Activated T-cell treated with anti-CD3 and anti-CD28 coated beads for 24 hours (primary cell): ENCODE measurements at places on chromosomes 7 and 10.

- no peak for DNase-seq
Observed at GRCh38 chr10:69501657-69502056, 50.4 kb downstream of the TSPAN15 start.

GRCh38 chr10:10193848-10194247, 823.8 kb upstream of the CELF2 start:
- DNase-seq, result no peak

DNA sequence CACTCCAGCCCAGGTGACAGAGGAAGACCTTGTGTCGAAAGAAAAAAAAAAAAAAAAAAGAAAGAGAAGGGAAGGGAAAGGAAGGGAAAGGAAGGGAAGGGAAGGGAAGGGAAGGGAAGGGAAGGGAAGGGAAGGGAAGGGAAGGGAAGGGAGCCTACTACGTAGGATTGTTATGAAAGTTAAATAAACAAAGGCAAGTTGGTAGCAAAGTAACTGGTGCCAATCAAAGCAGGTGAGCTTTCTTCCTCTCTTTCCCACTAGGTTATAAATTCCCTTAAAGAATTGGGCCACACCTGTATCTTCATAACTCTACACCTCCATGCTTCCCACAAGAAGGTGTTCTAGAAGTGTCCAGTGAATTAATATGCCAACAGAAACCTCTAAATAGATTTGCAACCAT, 96.3 kb upstream of the AFAP1L2 start:
- DNase-seq, result no peak

DNA sequence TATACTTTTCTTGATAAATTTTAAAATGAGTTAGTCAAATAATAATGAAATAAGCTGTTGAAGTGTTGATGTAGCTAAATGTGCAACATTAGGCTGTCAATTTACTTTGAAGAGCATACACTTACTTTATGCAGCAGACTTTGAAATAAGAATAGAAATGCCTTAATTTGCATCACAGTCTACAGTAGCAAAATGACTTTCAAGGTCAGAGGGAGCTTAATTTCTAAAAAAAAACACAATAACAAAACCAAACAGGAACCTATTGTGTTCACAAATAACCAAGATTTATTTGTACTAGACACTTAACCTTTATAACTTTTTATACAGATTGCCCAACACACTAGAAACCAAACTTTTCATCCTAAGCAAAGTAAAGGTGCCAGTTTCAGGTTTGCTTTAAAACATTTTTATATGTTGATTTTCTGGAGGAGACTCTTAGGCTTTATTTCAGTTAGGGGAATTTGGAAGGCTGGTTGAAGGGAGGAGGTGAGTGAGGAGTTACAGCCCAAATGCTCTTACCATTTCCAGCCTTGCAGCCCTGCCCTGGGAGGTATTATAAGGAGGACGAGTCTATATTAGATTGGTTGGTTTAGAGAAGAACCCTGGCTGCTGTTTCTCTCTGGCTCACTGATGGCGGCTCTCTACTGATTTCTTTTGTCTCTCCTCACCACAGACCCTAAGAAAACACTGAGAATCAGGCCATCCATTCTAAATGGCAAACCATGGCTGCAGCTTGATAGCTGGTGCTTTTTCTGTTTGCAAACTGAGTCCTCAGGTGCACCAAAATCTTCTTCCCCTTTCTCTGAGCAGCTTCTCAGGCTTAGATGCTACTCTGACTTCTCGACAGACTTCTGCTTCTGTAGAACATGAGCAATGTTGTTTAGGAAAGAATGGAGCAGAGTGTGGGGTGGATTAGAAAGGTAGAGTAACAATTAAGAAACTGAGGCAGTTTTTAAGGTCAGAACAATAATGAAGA, 55.2 kb upstream of the RPA3 start:
- DNase-seq, result no peak

DNA sequence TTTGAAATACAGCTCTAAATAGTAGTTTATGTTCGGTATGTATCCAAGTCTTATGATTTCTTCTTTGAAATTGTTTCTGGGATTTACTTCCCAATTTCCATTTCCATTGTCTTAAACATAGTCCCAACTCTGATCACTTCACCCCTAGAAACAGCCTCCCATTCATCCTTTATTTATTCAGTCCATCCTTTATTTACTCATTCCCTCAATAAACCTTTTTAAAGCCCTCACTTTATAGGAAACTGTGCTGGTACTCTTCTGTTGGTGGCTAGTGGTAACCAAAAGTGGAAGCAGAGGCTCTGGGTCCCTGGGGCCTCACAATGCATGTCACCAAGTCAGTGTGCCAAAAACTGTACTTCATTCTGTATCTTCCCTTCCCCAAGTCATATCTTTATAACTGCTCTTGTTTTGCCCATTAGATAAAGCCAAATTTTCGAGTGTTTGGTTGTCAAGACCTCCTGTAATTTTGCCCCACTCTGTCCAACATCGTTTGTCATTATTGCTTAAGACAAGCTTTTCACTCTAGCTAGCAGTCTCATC, 3.9 kb upstream of the EPC1 start:
- DNase-seq, result no peak

DNA sequence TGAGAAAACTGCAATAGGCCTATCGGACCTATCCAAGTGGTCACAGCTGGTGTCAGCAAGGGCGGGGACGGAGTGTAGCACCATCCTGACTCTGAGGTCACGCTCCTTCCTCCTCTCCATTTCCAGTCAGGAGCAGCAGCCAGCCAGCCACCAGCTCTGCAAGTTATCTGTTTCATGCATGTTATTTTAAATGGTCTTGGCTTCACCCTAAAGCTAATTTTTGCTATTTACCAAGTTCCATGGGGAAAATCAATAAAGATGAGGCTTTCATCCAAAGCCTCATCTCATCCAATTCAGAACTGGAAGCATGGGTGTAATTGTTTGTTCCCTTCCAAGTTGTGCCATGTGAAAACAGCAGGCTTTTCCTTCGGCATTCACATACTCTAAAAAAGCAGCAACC, 49.3 kb downstream of the ICA1 start:
- no peak for DNase-seq

- no peak for DNase-seq
Observed at GRCh38 chr7:85734823-85735222, 548.0 kb upstream of the SEMA3D start.

DNA sequence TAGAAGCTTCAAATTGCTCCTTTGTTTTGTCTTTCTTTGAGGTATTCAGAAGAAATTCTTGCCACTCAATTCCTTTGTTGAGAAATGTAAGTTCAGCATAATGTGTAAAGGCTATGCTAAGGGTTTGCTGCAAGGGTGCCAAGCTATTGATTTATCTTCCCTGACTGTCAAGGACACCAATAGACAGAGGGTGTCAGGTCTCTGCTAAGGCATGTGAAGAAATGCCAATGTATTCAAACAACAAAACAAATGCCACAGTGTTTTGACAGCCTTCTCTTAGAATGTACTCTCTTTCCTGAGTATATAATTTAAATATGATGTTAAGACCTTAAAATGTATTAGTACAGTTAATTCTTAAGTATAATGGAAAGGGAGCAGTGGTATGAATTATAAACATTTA, 62.4 kb downstream of the LRGUK start:
- no peak for DNase-seq

- no peak for DNase-seq
Observed at GRCh38 chr7:12436896-12437535, 33.4 kb upstream of the VWDE start.

DNA sequence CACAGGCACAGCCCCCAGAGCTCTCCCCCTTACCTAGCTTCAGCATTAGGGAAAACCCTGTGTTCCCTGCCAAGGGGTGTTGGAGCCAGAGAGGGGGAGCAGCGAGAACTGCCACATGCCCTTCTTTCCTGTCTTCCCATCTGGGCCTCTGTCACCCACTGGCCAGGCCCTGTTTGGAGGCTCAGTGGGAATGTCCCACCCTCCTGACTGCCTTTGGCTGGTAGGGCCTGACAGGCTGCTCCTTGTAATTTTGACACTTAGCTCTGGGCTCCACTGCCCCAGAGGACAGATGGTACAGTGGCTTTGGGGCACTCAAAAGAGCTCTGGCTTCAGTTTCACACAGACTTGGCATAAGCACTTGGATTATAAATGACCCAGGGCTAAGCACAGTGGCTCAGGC, 50.6 kb downstream of the GRID2IP start:
- no peak for DNase-seq

- no peak for DNase-seq
Observed at GRCh38 chr7:42621543-42622219, 290.2 kb downstream of the C7orf25 start.

- DNase-seq, result no peak
Observed at GRCh38 chr10:96093948-96094347, 36.1 kb upstream of the ZNF518A start.

- DNase-seq, result no peak
Observed at GRCh38 chr10:5827841-5828240, 14.6 kb upstream of the GDI2 start.

- no peak for DNase-seq
Observed at GRCh38 chr10:119252051-119252465, 44.7 kb downstream of the GRK5 start.

DNA sequence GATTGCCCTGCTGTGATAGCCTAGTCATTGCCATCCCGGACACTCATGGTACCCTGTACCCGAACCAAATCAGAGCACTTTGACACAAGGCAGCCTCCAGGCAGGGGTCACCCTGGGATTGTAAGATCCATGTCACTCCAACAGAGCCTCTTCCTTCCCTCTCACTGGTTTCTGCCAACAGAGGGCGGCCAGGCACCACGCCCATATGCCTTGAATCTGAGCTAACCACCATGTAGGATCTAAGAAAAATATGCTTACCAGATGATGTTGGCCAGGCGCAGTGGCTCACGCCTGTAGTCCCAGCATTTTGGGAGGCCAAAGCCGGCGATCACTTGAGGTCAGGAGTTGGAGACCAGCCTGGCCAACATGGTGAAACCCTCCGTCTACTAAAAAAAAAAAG, 389.2 kb upstream of the KLF6 start:
- no peak for DNase-seq

GRCh38 chr7:33201821-33202220, 72.5 kb downstream of the BBS9 start:
- DNase-seq, result no peak

DNA sequence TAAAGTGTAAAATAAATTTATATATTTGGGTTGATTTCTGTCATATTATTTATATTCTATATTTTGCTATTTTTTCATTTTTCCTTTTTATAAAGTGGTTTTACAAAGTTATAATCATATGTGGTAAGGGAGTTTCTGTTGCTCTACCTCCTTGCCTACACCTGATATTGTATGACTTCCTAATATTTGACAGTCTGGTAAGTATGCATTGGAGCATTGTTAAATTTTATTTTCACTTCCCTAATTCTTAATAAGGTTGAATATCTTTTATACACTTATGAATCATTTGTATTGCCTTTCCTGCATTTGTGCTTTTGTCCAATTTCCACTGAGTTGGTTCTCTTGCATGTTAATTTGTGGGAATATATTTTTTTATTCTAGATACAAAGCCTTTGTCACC, 492.4 kb downstream of the GRID1 start:
- no peak for DNase-seq

GRCh38 chr7:24857623-24858022, 100.4 kb upstream of the GSDME start:
- no peak for DNase-seq

GRCh38 chr10:16440396-16441133, 3.8 kb downstream of the PTER start:
- no peak for DNase-seq

GRCh38 chr7:127347567-127348246, 44.8 kb downstream of the ZNF800 start:
- peak; percentile 58 for DNase-seq

DNA sequence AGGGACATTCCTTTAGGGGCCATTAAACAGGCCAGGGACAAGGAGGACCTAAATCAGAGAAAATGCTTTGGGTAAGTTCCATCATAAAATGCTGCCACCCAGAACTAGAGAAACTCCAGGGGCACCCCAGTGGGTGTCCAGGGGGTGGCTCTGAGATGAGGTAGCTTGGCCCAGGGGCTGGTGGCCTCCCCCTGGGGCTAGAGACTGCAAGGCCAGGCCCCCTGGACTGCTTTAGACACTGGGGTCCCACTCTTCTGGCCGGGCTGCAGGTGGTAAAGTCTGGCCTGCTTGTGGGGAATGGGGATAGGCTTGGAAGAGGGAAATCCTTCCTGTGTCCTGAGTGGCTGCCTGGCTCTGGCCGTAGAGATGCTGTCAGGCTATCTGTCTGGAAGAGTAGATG, 169.6 kb upstream of the PODXL start:
- DNase-seq, result no peak

GRCh38 chr7:716636-717035, 9.9 kb upstream of the DNAAF5 start:
- DNase-seq, result no peak

- DNase-seq, result no peak
Observed at GRCh38 chr10:47339759-47340607, 8.2 kb upstream of the RBP3 start.

DNA sequence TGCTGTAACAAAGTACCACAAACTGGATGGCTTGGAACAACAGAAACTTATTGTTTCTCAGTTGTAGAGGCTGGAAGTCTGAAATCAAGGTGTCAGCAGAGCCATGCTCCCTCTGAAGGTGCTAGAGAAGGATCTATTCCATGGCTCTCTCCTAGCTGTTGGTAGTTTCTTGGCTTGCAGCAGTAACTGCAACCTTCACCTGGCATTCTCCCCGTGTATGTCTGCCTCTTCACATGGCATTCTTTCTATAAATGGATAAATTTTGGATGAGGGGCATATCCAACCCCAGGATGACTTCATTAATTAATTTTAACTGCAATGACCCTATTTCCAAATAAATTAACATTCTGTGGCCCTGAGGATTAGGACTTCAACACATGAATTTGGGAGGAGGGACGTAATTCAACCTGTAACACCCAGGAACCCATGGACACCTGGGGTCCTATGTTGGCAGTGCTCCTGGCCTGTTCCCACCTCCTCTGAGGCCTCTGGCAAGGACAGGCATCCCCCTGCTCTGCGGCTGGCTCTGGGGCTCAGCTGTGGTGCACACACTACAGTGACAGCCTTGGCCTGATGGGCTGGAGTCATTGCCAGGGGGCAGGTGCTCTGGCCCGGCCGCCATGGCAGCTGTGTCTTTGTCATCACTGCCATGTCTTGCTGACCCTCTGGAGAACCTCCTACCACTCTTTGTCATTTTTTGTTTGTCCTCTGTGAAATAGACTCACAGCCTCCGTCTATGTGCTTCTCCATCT, 30.8 kb downstream of the LSMEM1 start:
- no peak for DNase-seq

GRCh38 chr10:56844978-56845529, 484.0 kb upstream of the ZWINT start:
- no peak for DNase-seq

DNA sequence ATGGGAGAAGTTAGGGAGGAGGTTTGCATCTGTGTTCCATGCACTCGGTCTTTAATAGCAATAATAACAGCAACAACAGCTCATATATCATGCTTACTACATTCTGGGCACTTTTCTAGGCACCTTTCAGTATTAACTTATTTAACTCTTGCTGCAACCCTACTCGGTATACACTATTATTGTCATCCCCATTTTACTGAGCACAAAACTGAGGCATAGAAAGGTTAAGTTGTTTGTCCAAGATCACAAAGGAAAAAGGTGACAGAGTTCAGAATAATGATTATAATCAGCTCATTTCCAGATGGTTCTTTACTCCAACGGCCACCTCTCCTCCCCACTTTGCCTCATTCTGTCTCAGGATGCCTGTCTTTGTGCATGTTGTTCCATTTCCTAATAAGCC, 102.1 kb upstream of the ABI1 start:
- no peak for DNase-seq
